ENCODE measurements at places on chromosomes 16 and 17.

- no peak for DNase-seq
Observed at GRCh38 chr17:78573955-78574354, 3.2 kb downstream of the DNAH17 start.

DNA sequence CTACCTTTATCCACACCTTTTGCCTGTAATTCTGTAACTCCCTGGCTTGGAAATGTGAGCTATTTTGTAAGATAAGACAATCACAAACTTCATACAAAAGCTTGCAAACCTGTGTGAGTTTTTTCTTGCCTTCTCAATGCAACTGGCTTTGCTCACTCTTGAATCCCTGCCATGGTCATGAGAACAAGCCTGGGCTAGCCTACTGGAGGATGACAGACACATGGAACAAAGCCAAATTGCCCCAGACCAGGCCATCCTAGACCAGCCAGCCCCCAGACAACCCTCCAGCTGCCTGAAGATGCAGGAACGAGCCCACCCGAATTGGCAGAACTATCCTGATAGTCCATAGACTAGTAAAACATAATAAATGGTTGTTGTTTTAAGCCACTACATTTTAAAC, 466.6 kb upstream of the ERCC4 start:
- DNase-seq = peak; percentile 6

DNA sequence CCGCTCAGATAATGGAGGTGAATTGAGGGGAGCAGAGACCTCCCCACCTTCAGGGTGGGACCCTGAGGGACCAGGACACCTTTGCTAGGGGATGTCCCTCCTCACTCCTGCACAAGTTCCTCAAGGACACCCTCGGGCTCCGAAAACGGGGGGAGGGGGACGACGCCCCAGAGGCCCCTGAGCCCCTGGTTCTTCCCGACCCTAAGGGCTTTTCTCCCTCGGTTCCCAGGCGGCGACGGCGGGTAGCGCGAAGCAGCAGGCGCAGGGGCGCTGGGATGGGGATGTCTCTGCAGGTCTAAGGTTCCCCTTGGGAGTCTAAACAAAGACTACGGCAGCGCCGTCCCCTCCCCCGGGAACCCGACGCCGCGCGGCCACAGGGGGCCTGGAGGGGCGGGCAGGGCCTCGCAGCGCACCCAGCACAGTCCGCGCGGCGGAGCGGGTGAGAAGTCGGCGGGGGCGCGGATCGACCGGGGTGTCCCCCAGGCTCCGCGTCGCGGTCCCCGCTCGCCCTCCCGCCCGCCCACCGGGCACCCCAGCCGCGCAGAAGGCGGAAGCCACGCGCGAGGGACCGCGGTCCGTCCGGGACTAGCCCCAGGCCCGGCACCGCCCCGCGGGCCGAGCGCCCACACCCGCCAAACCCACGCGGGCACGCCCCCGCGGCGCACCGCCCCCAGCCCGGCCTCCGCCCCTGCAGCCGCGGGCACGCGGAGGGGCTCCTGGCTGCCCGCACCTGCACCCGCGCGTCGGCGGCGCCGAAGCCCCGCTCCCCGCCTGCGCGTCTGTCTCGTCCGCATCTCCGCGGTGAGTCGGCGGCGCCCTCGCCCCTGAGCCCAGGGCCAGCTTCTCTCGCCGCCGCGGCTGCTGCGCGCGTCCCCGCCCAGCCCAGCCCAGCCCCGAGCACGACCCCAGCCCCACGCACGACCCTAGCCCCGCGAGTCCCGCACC, 36.7 kb upstream of the NDRG4 start:
- no peak for DNase-seq

DNA sequence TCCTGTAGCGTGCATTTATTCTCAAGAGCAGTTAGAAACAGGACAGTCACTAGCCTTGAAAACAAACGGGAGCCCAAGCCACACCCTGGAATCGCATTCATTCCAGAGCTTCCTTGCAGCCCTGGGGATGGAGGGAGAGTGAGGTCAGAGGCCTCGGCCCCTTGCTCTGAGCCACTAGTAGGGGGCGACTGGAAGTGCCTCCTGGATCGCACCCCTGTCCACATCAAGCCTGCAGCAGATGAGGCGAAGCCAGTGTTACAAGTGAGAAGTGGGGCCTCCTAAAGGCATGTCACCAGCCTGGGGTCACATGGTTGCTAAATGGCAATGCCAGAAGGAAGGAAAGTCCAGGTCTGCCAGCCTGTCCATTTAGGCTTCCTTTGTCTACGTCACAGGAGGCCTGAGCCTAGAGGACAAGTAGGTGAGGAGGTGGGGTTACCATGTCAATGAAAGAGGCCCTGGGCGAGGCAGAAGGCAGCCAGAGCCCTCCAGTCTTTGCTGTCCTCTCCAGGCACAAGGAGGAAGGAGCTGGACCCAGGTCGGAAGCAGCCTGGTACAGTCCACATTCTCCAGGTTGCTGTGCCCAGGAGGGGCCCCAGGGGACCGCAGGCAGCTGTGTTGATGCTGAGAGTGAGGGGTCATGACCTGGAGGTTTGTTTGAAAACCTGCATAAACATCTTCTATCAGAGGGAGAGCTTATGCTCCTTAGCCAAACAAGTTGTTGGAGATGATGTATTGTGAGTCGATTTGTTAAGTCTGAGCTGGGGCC, 3.0 kb upstream of the RCVRN start:
- no peak for DNase-seq

GRCh38 chr17:29760279-29761039, 137.7 kb upstream of the CORO6 start:
- DNase-seq = peak; percentile 27

DNA sequence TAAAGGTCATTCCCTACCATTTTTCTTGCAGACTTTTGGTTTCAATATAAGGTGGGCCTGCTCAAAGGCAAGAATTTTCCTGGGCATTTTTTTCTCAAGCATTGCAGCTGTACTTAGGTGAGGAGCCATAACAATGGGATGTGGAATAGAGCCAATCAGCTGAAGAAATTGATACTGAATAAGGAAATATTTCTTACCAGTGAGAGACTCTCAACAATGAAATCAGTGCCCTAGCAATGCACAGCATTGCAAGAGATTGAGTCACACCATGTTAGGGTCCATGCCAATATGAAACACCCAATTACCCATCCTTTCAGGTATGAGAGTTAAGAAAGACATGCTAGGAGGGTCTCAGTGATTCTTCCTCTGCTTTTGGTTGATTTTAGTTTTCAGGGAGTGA, 237.6 kb downstream of the SOX9 start:
- peak; percentile 78 for DNase-seq

GRCh38 chr17:33927732-33928133, 327.4 kb upstream of the CCL2 start:
- DNase-seq = no peak

- DNase-seq = no peak
Observed at GRCh38 chr16:23836404-23837311, 875 bp downstream of the PRKCB start.

GRCh38 chr17:48492401-48493298, 38.2 kb downstream of the HOXB1 start:
- peak; percentile 60 for DNase-seq

DNA sequence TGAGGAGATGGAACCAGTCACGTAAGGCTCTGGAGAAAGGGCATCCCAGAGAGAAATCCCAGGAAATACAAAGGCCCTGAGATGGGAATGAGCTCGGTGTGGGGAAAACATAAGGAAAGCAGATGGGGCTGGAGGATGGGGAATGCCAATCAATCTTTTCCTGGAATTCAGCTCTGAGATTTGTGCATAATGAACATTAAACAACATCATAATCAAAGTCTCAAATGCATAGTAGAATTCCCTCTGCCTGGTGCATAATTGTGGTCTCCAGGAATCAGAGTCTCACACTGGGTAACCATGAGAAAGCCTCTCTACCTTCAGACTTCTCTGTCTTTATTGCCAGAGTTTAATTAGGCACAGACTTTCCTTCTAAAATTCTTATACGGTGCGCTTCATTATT, 30.8 kb downstream of the OTOA start:
- DNase-seq = no peak

DNA sequence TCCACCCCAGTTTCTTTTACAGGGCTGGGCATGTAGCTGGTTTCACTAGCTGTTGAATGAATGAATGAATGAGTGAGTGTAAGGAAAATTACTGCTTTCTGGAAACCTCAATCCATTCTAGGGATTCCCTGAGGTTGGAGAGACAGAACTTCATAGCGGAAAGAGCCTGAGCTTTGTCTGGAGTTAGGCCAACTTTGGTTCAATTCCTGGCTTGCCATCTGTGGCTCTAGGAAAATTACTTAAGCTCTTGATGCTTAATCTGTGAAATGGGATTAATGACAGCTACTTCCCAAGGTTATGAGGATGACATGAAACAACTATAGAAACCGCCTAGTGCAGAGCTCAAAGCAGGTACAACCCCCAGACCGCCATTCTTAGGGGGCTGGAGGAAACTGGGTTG, 76.3 kb upstream of the AXIN2 start:
- no peak for DNase-seq

DNA sequence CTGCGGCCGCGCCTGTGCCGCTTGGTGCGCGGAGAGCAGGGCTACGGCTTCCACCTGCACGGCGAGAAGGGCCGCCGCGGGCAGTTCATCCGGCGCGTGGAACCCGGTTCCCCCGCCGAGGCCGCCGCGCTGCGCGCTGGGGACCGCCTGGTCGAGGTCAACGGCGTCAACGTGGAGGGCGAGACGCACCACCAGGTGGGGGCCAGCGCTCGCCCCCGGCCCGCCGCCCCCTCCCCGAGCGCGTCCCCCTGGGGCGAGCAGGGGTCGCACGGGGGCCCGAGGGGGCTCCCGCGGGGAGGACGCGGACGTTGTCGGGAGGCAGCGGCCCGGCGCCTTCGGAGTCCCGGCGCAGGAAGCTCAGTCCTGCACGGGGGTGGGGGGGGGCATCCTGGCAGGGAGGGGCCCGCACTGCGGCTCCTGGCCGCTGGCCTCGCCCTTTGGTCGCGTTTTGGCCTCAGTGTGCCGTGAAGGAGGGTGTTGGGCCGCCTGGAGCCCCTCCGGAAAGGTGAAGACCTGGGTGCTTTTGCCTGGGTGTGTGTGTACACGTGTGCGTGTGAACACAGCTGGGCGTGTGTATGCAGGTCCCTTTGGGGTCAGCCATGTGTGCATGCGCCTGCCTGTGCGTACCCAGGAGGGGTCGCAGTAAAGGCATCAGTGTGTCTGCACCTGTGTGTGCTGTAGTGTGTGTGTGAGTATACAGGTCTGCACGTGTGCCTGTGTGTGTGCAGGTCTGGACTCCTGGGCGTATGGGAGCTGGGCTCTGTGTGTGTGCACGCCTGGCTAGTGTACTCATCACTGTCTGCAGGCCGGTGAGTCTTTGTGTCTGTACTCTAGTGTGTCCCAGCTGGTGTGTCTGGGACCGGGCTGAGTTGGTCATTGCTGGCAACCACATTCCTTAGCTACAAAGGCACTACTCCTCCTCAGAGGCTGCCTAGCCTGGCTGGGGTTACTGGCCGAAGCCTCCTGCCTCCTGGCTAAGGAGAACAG, 615 bp downstream of the NHERF2 start:
- DNase-seq = peak; percentile 73

- DNase-seq = no peak
Observed at GRCh38 chr16:62135911-62136310, 99.7 kb upstream of the CDH8 start.

- peak; percentile 48 for DNase-seq
Observed at GRCh38 chr17:34797720-34798119, 163.5 kb downstream of the CCT6B start.

DNA sequence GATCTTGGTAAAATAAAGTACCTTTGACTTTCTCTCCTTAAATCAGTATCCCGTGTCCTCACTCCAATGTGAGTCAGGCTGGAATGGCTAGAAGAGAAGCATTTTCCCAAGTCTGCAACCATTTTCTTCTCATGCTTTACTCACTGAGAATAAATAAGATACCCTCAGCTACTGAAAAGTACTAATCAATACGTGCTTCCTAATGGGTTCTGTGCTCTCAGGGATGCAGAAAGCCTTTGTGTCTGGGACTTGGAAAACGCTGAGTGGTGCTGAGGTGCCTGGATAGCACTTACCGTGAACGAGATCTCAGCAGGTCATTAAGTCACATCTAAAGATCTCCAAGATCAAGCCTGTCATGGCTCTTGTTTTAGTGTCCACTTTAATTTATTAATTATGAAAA, 672.3 kb upstream of the C16orf82 start:
- DNase-seq = no peak

- DNase-seq = no peak
Observed at GRCh38 chr16:66008136-66008535, 358.4 kb upstream of the CDH5 start.

DNA sequence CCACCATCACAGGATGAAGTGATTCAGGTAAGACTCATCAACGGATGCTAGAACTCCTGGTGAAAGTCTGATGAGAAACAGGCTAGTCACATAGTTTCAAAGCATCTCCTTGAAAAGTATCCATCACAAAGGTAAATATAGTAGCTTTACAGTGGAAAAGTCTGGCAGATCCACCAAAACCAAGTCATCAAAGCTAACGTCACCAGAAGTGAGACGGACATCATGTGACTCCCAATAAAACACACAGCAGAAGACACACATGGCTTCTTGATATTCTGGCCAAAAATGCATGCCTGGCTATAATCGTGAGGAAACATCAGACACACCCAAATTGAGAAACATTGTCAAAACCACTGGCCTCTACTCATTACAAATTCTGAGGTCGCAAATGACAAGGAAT, 17.9 kb upstream of the TRPV3 start:
- peak; percentile 75 for DNase-seq

- no peak for DNase-seq
Observed at GRCh38 chr16:57897996-57898395, 72.9 kb downstream of the CNGB1 start.

DNA sequence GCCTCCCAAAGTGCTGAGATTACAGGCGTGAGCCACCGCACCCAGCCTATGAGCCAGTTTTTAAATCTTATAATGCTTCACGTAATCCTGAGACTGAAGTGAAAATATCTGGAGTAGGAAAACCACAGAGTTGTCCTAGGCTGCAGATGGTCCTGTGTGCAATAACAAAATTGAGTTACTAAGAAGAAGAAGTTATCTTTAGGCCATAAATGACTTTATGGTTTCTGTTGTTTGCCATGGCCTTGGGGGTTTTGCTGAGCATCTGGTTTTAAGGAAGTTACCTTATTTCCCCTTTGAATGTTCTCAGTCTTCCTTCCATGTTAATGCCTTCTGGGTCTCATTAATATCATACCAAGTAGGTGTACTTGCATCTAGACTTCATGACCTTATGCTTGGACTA, 16.5 kb downstream of the NMT1 start:
- DNase-seq = no peak

- DNase-seq = peak; percentile 92
Observed at GRCh38 chr17:64385187-64386083, 5.2 kb downstream of the PECAM1 start.

Measured in EH (cell line).